ENCODE measurements at places on chromosomes 3 and 15. TPM values are rescaled to one million over a fixed set of nuclear protein-coding genes. Genes with fewer than 3 reads are reported as not detected.

DNA sequence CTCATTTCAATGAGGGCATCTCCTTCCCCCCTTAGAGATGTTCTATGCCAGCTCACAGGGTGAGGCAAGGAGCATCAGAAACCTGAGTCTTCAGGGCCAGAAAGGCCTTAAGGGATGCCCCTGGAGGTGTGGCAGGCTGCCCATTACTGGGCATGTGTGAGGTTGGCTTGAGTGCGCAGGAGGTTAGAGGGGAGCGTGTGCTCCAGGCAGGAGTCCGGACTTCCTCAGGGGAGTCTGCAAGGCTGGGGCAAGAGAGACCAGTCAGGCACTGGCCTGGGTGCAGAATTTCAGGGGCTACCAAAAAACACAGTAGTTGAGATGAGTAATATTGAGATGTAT is 1.9 kb downstream of the LOXL1 start:
- no peak for DNase-seq

- no peak for DNase-seq
Measured at GRCh38 chr15:73355612-73356265, 13.0 kb downstream of the HCN4 start.

DNA sequence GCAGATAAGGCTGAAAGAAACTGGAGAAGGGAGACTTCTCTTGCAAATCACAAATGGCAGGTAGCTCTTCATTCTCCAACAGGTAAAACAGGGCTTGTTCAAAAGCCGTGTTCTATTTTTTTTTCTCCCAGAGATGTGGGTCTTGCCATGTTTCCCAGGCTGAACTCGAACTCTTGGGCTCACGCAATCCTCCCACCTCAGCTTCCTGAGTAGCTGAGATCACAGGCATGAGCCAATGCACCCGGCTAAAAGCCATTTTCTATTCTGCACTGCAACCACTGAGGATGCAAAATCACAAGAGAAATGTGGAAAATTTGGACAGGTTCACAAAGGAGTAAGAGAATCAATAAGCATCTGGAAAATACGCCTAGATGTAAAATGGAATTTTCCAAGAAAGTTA is 19.5 kb downstream of the EIF4E3 start:
- DNase-seq, result no peak

Gene ACOX2
- total RNA-seq, result not detected

Gene EFCAB12
- 3.2 TPM for total RNA-seq

DNA sequence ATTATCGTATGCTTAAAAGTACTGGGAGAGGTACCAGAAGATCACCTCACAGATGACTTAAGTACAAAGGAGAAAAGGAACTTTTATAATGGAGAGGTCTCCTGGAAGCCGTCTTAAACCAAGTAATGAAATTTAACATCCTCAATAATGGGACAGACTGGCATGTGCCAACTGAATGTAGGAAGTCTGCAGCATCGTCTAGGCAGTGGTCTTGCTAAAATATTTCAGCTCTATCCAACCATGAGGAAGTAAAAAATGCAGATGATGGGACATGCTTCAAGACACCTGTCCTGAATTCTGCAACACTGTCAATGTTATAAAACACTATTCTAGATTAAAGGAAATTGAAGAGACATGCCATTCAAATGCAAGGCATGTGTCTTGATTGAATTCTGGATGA is 458.8 kb upstream of the TPRG1 start:
- DNase-seq, result no peak

Gene FEZF2
- not detected for total RNA-seq

Gene GOLGA6D
- total RNA-seq, result not detected

GRCh38 chr3:154668187-154668586 is 238.2 kb upstream of the GPR149 start:
- DNase-seq, result no peak

- no peak for DNase-seq
Measured at GRCh38 chr3:108251265-108251664, 29.0 kb upstream of the IFT57 start.
